NCI-H1694 (cell line): ENCODE measurements at places on chromosomes 11 and 22.
A peak's percentile ranks its signal among the peaks of the same experiment; 100 is the strongest.

GRCh38 chr11:109641549-109641948, 219.6 kb downstream of the C11orf87 start:
- no peak for DNase-seq

DNA sequence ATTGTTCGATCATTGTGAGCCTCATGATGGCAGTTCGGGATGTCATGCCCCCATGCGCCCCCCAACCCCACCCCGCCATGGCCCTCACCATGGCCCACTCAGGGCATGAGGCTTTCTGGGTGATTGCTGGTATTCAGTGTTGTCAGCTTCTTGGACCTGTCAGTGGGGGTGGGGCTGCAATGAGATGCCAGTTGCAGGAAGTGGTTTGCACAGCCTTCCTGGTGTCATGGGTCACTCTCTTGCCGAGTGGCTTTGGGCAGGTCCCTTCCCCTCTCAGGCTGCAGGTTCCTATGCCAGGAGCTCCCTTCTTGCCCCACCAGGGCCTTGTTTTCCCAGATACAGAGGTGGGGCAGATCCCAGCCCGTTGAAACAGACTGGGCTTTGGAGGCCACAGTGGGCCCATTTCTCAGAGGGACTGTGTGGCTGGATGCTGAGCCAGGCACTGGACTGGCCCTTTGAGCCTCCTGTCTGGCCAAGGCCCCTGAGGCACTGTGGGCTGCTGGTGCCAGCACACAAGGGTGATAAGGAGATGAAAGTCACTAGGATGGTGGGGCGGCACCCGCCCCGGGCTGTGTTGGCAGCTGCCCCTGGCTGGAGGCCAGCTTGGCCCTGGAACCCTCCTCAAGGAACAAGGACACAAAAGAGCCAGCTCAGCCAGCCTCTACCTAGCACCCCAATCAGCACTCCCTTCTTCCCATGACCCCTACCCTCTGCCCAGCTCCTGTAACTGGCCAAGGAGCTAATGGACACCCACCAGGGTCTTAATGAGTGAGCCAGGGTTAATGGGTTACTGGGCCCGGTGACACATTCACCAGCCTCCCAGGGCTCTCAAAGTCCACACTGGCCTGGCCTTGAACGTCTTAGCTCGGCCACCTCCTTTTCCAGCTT, 1.5 kb upstream of the GGT1 start:
- DNase-seq, result no peak

DNA sequence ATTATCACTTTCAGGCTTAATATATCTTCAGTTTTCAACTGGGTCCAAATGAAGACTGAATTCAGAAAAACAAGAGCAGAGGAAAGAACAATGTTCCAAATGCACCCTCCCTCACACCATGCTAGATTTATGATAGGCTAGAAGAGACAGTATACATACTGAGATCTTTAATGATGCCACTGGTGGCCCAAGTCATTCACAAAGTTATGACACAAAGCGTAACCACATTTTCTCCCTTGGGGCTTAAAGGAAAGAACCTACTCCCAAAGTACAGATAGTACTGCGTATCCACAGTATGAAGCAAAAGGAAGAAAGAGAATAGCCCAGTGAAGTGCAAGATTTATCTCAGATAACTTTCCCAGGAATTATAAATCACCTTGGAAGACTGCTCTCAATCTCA, 10.9 kb upstream of the SOX6 start:
- DNase-seq, result no peak

GRCh38 chr22:33515795-33516194, 404.5 kb downstream of the LARGE1 start:
- DNase-seq, result no peak

DNA sequence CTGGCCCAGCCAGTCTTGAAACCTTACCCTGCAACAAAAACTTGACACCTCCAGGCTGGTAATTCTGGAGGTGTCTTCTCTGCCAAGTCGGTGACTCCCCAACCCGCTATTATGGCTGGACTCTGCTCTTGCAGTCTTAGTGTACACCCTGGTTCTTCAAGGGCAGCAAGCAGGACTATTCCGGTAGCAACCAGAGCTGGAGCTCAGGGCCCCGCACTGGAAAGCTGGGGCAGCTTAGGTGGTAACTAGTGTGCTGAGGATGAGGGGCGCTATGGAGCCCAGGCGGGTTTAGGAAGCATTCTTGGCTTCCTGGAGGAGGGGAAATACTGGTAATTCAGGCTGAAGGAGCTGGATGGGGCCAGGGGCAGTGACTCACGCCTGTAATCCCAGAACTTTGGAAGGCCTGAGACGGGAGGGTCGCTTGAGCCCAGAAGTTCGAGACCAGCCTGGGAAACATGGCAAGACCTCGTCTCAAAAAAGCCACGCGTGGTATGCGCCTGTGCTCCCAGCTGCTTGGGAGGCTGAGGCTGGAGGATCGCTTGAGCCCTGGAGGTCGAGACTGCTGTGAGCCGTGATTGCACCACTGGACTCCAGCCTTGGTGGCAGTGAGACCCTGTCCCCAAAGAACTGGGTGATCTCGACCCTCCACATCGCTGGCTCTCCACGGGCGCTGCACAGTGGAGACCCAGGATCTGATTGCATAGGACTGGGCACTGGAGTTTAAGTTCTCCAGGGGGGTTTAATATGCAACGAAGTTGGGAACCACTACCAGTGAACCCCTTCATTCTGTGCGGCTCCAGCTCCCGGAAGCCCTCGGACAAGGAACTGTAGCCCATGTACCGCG, 10.6 kb upstream of the AIFM3 start:
- DNase-seq, result no peak

- peak; percentile 66 for DNase-seq
Measured at GRCh38 chr11:17352950-17353820, 1.6 kb downstream of the NCR3LG1 start.

DNA sequence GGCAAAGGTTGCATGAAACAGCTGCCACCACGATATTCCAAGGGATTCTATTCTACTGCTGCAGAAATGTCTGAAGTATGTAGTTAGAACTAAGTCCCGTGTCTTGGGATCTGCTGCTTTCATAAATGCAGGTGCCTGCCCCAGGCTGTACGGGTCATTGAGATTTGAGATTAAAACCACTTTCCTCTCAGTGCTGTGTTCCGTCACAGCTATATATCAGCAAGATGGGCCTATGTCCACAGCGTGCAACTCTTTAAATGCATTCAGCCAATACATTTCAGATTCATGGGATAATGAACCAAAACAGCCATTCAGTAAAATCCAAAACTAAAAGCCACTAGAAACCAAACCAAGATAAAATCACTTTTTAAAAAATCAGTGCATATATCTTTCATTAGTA, 107.3 kb upstream of the LUZP2 start:
- no peak for DNase-seq

DNA sequence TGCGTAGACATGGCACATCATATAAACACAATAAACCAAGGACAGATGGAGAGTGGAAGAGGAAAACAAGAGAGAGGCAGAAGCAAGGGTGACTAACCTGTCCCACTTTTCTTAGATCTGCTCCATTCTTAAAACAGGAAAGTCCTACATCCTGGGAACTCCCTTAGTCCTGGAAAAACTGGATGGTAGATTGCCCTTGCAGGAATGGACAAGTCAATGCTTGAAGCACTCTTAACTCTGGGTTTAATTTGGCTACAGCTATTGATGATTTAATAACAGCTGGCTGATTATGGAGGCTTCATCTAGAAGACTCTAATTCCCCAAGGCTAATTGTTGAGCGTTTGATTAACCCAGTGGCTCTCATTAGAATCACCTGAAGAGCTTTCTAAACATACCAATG, 258.8 kb downstream of the MIAT start:
- DNase-seq, result no peak

- DNase-seq, result peak; percentile 28
Measured at GRCh38 chr11:64086258-64087123, 50.8 kb downstream of the FLRT1 start.

DNA sequence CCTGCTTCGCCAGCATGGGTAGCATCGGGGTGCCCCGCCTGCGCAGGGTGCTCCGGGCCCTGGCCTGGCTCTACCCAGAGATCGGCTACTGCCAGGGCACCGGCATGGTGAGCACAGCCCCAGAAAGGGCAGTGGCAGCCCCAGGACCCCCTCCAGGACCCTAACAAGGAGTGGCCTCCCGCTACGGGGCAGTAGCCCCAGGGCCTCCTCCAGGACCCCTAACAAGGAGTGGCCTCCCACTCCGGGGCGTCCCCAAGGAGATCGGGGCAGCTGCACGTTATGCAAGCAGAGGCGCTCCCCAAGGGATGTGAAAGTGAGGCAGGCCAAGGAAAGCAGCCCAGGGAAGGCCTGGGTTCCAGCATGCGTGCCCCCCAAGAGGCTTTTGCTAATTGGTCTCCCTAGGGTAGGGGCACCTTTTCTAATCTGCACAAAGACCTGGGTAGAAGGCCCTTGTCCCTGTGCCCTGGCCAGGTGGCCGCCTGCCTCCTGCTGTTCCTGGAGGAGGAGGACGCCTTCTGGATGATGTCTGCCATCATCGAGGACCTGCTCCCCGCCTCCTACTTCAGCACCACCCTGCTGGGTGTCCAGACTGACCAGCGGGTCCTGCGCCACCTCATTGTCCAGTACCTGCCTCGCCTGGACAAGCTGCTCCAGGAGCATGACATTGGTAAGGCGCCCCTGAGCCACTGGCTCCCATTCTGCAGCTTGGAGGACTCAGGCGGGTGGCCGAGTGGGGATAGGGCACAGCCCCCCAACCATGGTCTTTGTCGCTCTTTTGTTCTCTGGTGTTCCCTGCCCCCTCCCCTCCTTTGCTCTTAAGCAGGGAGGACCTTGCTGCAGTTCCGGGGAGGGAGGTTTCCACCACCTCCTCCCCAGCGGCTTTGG, 35.0 kb downstream of the SGSM3 start:
- no peak for DNase-seq

- DNase-seq, result peak; percentile 80
Measured at GRCh38 chr11:32172848-32173834, 82.3 kb downstream of the RCN1 start.
